Activated CD4-positive, alpha-beta T cell treated with anti-CD3 and anti-CD28 coated beads for 4 hours (primary cell): ENCODE measurements at places on chromosomes 7 and 10.

DNA sequence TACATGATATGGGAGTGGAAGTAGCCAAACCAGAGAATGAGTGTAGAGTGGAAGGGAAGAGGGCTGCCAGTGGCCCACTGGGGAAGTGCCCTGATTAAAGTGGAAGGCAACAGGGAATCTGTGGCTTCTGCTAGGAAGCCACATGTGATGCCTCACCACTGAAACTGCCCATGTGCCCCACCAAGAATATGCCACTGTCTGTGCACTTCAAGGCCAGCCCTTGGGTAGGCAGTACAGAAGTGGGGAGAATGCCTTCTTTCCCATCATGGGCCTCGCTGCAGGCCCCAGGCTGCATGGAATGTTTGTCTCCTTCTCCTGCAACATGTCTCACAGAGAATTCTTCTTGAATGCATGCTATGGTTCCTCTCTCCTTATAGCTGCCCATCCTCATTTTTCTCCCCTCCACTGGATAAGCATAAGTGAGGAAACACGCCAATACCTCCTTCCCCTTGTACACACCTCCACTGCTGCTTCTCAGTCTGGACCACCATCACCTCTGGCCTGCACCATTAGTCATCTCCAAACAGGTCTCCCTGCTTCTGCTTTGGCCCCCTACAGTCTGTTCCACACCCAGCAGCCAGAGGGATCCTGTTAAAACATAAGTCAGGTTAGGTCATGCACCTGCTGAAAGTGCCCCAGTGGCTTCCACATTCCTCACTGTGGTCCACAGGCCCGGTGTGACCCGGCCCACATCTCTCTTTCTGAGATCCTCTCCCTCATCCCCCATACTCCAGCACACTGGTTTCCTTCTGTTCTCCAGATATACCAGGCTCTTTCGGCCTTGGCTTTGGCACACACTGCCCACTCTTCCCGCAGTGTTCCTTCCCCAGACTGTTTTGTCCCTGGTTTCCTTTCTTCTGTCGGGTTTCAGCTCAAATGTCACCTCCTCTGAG, 37.1 kb downstream of the SNX10 start:
- DNase-seq: no peak

- no peak for DNase-seq
Observed at GRCh38 chr10:23610626-23611307, 171.9 kb downstream of the OTUD1 start.

- DNase-seq: no peak
Observed at GRCh38 chr7:116045532-116045931, 15.0 kb upstream of the TFEC start.

GRCh38 chr7:127396184-127396583, 3.7 kb upstream of the ZNF800 start:
- no peak for DNase-seq

DNA sequence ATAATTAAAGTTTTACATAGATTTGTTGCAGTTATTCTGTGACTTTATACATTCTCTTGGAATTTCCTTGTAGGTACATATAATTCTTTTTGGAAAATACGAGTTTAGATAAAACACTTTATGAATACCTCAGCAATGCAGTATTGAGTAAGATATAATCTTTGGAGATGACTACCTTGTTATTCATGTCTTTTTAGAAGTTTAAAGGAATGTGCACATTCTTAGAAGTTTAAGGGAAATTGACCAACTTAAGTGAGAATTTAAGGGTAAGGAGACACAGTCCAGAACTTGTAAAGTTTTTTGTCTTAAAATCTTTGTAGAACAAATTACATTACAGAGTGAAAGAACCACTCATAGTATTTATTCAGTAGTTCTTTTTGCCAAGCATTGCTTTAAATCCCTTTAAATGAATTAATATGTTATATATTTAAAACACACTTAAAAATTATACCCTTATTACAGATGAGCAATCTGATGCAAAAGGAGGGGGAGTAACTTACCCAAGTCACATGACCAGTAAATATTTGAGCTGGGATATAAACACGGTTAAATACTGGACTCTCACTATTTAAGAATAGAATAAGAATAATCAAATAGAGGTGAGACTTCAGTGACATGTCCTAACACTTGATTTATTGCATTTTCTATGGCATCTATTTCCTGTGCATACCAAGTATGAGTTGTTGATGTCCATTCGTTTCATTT, 139.5 kb upstream of the FERD3L start:
- DNase-seq: no peak

DNA sequence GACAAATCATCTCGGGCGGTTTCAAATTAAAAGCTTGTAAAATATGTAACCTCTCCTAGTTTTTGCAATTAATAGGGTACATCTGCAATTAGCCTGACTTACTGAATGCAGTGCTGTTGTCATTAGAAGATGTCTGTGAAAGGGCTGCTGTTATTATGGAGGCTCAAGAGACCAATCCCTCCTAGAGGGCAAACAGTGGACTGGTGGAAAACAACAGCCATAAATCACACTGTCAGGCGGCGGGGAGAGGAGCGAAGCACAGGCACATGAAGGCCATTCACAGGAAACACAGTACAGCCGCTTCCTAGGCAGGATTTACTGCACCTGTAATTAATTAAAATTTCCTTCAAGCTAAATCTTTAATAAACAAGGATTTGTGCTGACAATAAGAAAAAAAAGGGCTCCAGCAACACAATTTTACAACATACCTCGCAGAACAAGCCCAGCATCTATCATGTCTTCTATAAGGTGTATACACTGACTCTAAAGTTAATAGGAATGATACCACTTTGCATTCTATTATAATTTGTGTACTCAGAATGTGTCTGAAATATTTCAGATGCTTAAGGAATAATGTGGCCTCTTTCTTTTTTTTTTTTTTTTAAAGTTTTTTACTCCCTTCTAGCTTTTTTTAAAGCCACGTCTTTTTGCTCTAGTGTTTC, 50.7 kb downstream of the ERCC6 start:
- DNase-seq: no peak

DNA sequence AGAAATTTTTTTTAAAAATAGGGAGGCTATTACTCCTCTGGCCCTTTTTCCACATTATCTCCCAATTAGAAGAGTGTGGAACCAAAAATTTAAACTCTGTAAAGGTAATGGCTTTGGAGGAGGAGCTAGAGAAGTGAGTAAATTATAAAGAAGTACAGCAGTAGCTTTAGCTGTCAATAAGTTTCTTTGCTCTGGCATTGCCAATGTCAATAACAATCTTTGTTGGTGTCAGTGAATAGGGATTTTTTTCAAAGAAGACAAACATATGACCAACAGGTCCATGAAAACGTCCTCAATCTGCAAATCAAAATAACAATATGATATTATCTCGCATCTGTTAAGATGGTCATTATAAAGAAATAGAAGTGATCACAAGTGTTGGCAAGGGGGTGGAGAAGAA, 227.1 kb upstream of the MBL2 start:
- no peak for DNase-seq

- no peak for DNase-seq
Observed at GRCh38 chr7:112080441-112080840, 125.8 kb downstream of the DOCK4 start.

DNA sequence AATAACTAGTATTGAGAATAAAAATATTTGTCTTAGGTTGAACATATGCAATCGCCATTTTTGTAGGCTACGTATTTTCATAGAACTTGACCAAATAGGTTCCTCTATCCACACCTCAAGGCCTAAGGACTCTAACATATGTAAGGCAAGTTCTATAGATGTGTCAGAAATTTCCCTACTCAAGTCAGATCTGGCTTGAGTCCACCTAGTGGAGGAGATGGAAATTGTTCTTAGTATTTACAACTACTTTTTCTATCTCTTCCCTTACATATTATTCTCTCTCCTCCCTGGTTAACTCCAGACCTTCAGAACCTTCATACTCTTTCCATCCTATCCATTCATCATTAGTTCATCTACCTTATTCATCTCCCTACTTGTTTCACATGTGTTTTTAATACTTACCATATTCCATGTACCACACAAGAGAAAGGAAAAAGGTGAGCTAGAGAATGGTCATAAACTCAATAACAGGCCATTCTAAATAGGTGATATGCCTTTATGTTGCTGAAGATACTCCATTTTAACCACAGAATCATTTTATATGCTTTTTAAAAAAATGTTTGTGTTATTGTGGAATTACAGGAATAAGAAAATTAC, 174.5 kb upstream of the HDAC9 start:
- no peak for DNase-seq

GRCh38 chr10:49609006-49609282, 1.2 kb upstream of the SLC18A3 start:
- no peak for DNase-seq

DNA sequence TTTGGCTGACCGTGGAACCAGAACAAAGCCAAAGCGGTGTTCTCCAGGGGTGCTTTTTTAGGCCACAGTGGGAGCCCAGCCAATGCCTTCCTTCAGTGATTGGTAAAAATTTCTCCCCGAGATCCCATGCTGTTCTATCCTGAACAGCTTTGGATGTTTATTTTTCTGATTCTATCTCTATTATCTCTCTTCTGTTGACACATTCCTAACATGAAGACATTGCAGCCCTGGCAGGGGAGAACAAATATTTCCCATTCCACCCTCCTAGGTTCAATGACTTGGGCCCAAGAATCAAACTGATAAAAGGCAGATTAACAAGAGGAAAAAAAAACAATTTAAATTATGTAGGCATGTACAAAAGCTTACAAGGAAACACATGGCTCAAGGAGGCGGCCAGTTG, 162.7 kb downstream of the PFKFB3 start:
- no peak for DNase-seq

DNA sequence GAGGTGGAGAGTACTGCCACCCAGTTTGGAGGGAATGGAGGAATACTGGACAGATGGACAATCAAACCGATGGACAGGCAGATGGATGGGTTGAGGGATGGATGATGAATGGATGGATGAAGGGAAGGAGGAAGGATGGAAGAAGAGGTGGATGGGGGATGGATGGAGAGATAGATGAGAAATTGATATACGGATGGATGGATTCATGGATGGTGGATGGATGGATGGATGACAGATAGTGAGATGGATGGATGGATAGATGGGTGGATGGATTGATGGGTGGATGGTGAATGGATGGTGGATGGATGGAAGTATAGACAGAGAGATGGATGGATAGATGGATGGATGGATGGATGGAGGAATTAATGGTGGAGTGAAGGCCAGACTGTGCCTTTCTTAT, 42.6 kb downstream of the ALOX5 start:
- DNase-seq: no peak

DNA sequence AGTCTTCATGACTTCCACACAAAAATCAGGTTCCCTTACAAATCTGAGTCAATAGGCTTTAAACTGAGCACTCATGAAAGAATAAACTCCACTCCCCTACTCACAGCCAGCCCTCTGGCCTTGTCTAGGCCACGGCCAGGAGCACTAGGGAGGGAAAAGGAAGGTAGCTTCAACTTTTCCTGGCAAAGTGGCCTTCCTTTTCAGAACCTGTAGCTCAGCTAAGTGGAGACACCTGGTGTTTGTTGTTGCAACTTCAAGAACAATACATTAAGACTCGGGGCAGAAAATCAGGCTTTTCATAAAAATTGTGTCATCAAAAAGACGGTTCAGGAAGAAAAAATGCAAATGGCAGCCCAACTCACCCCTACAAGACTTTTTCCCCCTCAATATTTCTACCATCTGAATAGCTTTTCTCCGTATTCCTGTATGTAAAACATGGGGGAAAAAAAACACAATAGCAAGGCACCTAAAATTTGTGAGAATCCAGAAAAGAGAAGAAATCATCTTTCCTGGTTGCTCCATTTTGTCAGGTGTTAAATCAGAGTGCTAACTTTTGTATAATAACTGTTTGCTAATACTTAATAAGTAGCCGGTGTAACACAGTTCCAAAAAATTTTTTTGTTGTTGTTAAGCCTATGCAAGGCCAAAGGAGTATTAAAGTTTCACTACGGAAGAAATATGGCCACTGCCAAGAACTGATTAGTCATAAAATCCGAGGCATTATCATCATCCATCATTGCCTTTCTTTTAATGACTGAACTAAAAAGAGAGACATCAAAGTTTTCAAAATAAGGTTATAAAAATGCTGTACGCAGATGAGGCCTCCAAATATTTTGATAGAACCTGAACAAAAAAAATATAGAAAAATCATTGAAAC, 66.2 kb upstream of the ARID5B start:
- DNase-seq: no peak

DNA sequence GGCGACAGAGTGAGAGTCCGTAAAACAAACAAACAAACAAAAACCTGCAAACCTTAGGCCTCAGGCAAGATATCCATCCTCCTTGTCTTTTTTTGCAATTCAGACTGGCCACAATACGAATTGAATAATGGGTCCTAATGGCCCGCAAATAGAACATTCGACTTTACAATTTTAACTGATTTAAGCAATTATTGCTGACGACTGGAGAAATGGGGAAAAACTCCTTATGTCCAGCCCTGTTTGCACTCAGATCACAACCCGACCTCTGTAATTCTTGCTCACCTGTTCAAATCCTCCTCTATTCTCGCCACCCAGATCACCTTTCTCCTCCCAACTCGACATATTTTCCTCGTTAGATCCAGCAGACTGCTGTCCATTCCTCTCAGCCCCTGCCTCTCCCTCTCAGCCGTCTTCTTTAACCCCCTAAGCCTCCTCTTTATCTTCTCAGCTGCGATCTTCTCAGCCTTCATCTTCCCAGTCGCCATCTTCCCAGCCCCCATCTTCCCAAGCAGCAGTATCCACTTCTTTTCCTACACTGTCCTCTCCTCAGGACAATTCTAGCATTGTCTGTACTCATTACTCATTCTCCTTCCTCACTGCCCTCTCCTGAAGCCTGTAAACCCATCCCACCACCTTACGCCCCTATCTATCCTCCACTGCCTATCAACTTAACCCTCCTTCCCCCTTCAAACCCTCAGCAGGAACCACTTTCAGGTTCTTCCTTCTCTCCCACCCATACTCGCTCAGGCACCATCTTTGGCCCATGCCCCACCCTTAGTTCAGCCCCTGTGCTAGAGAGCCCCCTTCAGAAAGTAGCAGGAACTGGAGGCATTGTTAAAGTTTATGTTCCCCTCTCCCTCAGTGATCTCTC, 61.8 kb downstream of the LRRC17 start:
- no peak for DNase-seq

DNA sequence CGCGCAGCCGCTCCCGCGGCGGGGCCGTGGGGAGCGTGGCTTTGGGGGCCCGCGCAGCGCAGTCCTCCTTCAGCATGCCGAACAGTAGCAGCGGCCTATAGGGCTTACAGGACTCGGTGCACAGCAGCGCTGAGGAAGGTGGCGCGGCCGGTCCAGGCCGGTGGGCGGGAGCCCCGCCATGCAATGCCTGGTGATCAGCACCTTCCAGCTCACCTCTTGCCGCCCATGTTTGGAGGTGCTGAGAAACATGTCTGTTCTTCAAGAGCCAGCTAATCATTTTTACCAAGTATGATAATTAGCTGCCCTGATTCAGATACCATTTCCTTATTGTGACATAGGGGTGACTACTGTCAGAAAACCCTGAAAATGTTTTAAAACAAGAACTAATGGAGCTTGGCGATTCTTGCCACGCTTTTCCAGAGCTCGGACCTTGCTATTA, 33.5 kb upstream of the SFTPD start:
- DNase-seq: no peak

GRCh38 chr10:95333997-95334804, 43.4 kb upstream of the PDLIM1 start:
- no peak for DNase-seq
